Activated CD8-positive, alpha-beta memory T cell treated with anti-CD3 and anti-CD28 coated beads, Interleukin-2, amount 10 ng/mL, durations not matched to agents 7 days and 5 days (primary cell): ENCODE measurements at places on chromosomes 3 and 15. TPM values are rescaled to one million over a fixed set of nuclear protein-coding genes. Genes with fewer than 3 reads are reported as not detected.
A peak's percentile ranks its signal among the peaks of the same experiment; 100 is the strongest.

DNA sequence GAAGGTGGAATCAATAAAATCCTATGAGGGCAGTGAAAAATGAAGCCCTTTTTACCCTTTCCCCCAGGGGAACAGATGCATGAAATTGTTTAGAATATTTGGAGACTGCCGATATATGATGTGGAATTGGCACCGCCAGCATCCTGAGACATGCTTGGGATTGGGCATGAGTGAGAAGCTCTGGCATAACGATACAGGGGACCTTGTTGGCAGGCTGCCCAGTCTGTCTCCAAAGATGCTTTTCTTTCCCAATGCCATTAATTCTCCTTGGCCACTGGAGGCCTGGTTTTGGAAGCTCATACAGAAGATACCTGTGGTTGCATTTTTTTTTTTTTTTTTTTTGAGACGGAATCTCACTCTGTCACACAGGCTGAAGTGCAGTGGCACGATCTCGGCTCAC, 800.6 kb upstream of the LMCD1 start:
- no peaks in the 10 kb centered on the region for H3K27me3 ChIP-seq
- no peak overlapping the region for H3K27ac ChIP-seq
- H3K4me3 ChIP-seq: no peak overlapping the region
- no peaks in the 10 kb centered on the region for H3K36me3 ChIP-seq
- no peaks in the 10 kb centered on the region for H3K4me1 ChIP-seq

GRCh38 chr3:3739330-3740060, 59.7 kb upstream of the LRRN1 start:
- H3K27me3 ChIP-seq: no peaks in the 10 kb centered on the region
- H3K27ac ChIP-seq: no peak overlapping the region
- no peaks in the 10 kb centered on the region for H3K4me1 ChIP-seq
- H3K4me3 ChIP-seq: no peak overlapping the region

GRCh38 chr3:5002174-5002870, 23.1 kb downstream of the BHLHE40 start:
- peak; percentile 92 for DNase-seq
- peaks cover 80% of the 10 kb centered on the region for H3K4me1 ChIP-seq
- no peaks in the 10 kb centered on the region for H3K27me3 ChIP-seq
- H3K27ac ChIP-seq: peak overlapping the region; percentile 90

Gene GREM1
- total RNA-seq: not detected
